ENCODE measurements at places on chromosomes 4 and X.

- DNase-seq: no peak
Observed at GRCh38 chr4:108103099-108103862, 65.5 kb downstream of the LEF1 start.

- no peak for DNase-seq
Observed at GRCh38 chr4:11904117-11904535, 475.4 kb upstream of the HS3ST1 start.

DNA sequence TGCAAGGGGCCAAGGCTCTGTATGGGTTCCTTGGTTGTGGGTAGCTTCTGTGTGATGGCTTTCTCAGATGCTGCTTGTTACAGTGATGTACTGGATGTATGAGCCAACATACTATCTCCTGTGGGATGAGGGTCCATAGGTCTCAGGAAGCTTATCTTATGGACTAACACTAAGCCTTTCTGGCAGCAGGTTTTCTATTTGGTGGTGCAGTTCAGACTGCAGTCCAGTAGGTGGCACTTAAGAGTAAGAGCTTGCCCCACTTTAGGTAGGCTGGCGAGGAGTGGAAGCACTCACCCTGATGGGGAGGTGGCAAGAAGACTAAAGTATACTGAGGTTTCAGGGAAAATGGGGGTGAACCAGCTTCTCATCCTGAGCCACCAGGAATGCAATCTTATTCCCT lies 306.7 kb upstream of the MAOA start:
- peak; percentile 1 for DNase-seq

DNA sequence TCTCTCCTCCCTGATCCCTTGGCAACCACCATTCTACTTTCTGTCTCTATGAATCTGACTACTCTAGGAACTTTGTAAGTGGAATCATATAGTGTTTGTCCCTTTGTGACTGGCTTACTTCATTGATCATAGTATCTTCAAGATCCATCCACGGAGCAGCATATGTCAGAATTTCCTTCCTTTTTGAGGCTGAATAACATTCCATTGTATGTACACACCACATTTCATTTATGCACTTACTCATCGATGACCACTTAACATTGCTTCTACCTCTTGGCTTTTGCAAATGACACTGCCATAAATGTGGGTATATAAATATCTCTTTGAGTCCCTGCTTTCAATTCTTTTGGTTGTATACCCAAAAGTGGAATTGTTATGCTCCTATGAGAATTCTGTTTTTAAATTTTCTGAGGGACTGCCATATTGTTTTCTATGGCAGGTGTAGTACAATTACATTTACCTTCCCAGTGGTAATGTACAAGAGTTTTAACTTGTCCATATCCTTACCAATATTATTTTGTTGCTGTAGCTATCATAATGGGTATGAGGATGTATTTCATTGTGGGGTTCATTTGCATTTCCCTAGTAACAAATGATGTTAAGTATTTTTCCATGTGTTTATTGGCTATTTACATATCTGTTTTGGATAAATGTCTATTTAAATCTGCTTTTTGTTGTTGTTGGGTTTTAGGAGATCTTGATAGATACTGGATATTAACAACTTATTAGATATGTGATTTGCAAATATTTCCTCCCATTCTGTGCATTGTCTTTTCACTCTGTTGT lies 466.1 kb downstream of the C4orf33 start:
- no peak for DNase-seq

- no peak for DNase-seq
Observed at GRCh38 chr4:168832763-168833575, 177.1 kb downstream of the CBR4 start.

GRCh38 chrX:39875834-39876628 lies 221.7 kb downstream of the BCOR start:
- no peak for DNase-seq

DNA sequence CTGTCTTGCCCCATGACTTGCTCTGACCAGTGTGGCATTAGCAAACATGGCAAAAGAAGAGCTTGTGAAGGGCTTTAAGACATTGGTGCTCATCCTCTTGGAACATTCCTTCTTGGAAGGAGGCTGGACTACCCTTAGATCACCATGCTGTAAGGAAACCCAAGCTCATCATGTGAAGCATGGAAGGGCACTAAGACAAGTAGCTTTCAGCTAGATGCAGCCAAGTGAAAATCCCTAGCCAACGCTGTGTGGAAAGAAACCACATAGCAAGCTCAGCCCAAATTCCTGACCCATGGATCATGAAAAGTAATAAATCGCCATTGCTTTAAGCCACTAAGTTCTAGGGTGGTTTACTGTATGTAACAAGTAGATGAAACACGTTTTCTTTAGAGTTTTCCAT lies 12.4 kb upstream of the PACRGL start:
- DNase-seq: no peak

- DNase-seq: no peak
Observed at GRCh38 chrX:155434906-155435743, 23.3 kb downstream of the F8A3 start.

GRCh38 chrX:56499372-56499771 lies 64.1 kb upstream of the UBQLN2 start:
- no peak for DNase-seq

DNA sequence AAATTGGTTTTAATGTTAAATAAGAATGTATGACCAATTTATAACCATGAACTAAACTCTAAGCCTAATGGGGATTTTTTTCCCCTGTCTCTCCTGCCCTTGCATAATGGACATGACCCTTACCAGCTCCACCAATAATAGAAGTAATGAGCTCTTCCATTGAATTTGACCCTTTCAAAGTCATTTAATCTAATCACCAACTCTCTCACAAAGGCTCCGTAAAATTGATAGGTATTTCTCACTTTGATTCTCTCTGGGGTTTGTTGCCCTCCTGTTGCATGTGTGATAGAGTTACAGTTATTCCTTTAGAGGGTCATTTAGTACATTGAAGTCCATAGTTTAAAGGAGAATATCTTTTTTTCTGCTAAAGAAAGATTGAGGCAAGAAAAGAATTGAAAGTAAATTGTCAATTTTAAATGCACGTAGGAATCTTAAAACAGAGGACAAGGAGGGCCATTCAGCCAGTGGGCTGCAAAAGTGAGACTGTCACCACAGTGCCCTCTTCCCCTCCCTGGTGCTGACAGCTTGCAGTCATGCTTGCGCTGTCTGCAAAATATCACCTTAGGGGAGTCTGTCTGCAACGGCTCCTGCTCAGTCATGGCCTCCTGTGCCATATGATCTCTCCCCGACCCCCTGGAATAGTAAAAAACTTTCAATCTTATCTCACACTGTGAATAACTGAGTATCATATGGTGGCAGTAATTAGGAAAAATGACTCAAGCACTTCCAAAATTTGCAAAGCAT lies 307.5 kb upstream of the GNPDA2 start:
- DNase-seq: no peak
